ENCODE measurements at places on chromosomes 2 and 18. TPM values are rescaled to one million over a fixed set of nuclear protein-coding genes. Genes with fewer than 3 reads are reported as not detected.

GAREM2 gene
- total RNA-seq, result 9.2 TPM

AKAIN1 gene
- total RNA-seq, result not detected

DOCK10 gene
- 182 TPM for total RNA-seq

GPR45 gene
- total RNA-seq, result not detected

SNORC gene
- total RNA-seq, result 1.0 TPM

HSBP1L1 gene
- 16.1 TPM for total RNA-seq

RFX8 gene
- 0.68 TPM for total RNA-seq

GGCX gene
- total RNA-seq, result 21.4 TPM

HAAO gene
- total RNA-seq, result 0.35 TPM

MZT2A gene
- 42.5 TPM for total RNA-seq

GREB1 gene
- 0.85 TPM for total RNA-seq

CERKL gene
- total RNA-seq, result not detected

RTKN gene
- total RNA-seq, result 15.1 TPM

MAP3K19 gene
- not detected for total RNA-seq

ZAP70 gene
- 883 TPM for total RNA-seq

Data from natural killer cell (primary cell).